Activated T-helper 17 cell treated with anti-CD3 and anti-CD28 coated beads, Interleukin-2, amount 50 U/mL, for 72 hours (primary cell): ENCODE measurements at places on chromosomes 13 and 19. TPM values are rescaled to one million over a fixed set of nuclear protein-coding genes. Genes with fewer than 3 reads are reported as not detected.

- no peak for ATAC-seq
These were observed 13.4 kb upstream of the MTRF1 start for GRCh38 chr13:41276824-41277223.

GRCh38 chr19:56973713-56974555 lies 133.4 kb upstream of the PEG3 start:
- ATAC-seq, result no peak

DNA sequence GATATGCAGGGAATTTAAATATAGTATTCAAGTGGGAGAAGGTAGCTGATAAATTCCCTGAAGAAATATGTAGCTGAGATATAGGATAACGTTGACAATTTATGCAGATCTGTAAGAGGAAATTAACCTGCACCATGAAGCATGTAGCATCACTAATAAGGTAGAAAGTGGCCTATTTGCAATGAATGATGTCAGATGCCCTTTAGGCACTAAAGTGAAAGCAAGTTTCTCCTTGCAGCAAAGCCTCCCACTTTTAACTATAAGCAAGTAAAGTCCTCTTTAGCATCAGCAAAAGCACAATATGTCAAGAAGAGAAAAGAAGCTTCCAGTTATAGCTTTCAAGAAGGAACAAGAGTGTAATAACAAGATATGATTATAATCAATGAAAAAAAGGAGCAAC lies 102.5 kb upstream of the SLITRK1 start:
- no peak for ATAC-seq

The TMEM38A gene
- 0.74 TPM for total RNA-seq
